ENCODE measurements at places on chromosomes 1 and 21.

- no peak for DNase-seq
Measured at GRCh38 chr21:30831194-30831765, 1.7 kb upstream of the KRTAP7-1 start.

GRCh38 chr1:24437631-24438396 is 22.2 kb downstream of the NIPAL3 start:
- DNase-seq, result no peak

- DNase-seq, result no peak
Measured at GRCh38 chr1:189628857-189629256, 848.8 kb downstream of the BRINP3 start.

GRCh38 chr1:169127305-169127704 is 20.8 kb downstream of the ATP1B1 start:
- DNase-seq, result no peak

GRCh38 chr1:218346391-218347204 is 1.5 kb downstream of the TGFB2 start:
- DNase-seq, result no peak

GRCh38 chr1:99216956-99217355 is 47.3 kb upstream of the PLPPR4 start:
- no peak for DNase-seq

DNA sequence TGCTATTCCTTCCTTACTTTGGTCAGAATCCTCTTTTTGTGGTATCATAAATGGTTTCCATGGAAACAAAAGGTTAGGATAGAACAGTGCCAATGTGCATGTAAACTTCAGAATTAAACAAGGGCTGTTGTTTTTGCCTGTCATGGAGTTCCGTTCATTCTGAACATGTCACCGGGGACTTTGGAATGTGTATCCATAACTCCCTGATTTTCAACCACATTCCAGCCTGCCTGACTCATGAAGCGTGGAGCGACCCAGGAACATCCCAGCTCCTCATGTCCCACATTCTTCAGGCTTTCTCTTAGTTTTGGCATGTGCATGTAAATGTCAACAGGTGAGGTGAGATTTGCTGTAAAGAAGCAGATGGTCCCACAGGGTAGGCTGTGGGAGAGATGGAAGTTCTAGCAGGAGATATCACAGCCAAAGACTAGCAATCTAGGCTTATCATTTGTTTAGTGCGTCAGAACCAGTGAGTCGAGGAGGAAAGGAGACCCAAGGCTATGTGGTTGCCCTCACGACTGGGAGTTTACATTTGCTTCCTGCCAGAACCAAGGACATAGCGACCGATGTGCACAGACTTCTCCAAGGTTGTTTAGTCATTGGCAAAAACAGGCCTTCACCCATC is 23.0 kb upstream of the DNAJC11 start:
- no peak for DNase-seq

- no peak for DNase-seq
Measured at GRCh38 chr1:203196371-203196770, 9.9 kb upstream of the CHI3L1 start.

DNA sequence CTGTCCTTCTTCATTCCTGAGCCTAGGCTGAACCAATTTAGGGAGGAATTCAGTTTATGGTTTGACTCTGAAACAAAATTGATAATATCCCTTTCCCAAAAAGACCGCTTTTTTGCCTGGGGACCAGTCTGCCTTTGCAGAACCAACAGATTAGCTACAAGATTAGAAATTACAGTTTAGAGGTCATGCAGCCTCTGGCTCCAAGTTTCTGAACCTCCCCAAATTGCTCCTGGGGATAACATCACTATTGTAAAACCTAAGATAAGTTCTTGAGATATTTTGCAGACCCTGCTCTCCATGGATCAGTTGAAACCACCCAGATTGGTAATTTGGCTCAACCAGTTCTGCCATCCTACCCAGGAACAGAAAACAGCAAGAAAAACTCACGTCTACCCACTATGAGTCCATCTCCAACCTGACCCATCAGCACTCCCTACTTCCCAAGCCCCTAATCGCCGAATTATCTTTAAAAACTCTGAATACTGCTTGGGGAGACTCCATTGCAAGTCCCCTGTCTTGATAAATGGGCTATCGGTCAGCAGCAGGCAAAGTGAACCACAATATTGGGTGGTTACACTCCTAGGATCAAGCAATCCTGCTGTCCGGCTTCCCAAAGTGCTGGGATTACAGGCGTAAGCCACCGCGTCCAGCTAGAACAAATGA is 605 bp upstream of the RABGGTB start:
- no peak for DNase-seq

DNA sequence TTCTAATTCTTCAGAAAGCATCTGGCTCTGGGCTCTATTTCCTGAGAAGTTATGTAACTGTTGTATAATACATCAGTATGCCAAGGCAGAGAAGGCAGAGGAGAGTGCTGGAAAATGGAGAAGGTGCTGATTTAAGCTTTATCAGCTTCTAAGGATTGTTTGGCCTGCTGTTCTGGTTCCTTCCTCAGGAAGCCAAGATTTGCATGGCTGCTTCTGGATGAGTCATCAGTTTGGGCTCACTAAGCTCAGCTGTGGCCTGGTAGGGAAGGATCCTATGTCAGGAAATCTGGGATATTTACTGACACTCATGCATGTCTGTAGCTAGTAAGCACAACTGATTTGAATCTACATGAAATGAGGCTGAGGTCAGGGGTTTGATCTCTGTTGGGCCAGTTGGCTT is 73.2 kb upstream of the ADGRL4 start:
- DNase-seq, result no peak

DNA sequence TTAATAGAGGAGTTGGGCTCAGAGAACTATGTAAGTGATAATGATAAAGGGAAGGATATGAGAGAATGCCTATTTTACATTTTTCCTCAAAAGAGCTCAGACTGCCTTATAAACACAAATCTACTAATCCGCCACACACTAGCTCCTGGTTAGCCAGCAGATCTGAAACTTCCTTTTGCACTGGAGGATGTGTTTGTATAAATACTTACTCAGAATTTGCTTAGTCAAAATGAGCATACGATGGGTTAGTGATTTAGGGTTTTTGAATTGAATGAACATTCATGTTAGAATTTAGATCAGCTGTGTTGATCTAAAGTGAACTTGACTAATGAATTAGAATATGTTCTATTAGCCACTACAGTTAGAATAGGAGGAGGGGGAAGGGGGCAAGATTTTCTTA is 9.1 kb upstream of the IER5 start:
- DNase-seq, result no peak

GRCh38 chr1:238141353-238141752 is 250.6 kb upstream of the ZP4 start:
- no peak for DNase-seq

GRCh38 chr1:170731566-170732251 is 67.8 kb downstream of the PRRX1 start:
- no peak for DNase-seq

- no peak for DNase-seq
Measured at GRCh38 chr1:220767312-220768125, 19.2 kb upstream of the MTARC1 start.

- DNase-seq, result no peak
Measured at GRCh38 chr1:60153961-60154360, 80.4 kb upstream of the C1orf87 start.

- no peak for DNase-seq
Measured at GRCh38 chr1:229325853-229326487, 16.9 kb downstream of the CCSAP start.

DNA sequence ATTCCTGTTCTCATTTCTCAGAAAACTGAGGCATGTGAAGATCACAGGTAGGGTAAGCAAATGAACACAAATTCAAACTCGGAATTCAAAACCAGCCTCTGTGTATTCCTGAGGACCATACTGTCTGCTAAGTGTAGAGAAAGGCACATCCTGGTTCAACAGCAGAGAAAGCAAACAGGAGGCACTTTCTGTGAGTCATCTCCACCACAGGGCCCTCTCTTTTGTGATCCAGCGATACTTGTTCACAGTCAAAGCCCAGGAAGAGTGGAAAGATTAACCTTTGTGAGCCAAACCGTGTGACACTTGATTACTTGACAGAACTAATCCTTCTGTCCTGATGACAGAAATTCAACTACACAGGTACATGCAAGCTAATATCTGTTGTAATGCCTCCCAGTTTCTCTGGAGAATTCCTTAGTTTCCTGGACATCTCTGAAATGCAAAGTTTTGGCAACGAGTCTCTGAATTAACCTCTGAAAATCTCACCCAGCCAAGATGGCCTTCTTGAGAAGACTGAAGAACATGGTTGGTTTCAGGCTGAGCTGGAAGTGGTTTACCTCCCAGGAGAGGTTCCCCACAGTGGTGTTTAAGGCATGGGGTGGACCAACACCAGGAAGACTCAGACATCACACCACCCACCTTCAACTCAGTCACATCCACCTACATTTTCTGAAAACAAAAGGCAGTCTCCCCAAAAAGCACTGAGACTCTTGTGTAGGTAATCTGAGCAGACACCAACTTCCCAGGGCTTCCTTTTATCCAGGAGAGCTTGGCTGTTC is 98.2 kb upstream of the ERG start:
- DNase-seq, result no peak

DNA sequence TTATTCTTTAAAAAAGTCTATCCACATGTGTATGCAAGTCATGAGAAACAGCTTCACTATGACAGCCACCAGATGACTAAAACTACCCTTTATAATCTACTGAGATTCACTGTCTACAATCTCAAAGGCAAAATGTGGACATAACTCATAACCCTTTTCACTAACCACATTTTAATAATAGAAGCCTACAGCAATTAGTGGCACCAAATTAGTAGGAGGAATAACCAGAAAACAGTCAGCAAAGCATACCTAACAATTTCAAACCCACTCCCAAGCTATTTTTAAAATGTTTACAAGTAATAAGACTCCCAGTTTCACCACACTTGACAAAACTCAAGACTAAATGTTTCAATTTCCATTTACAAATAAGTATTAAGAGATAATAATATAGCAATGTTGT is 442.9 kb downstream of the PTPRC start:
- no peak for DNase-seq

DNA sequence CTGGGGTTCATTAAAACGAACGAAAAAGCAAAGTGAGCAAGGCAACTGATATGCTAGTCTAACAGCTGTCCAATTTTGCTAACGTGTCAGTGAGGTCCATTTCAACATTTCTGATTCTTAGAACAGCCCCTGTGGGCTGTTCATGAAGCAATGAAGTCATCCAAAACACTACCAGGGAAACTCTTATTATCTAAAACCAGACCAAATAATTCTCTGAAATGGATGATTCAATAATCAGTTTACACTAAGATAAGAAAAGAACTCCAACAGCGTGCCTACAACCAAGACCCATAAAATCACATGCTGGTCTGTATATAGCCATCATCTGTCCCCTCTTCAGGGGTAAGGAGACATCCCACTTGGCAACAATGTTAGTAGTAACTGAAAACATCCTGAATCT is 122.7 kb downstream of the TGFBR3 start:
- DNase-seq, result no peak

- no peak for DNase-seq
Measured at GRCh38 chr1:190739926-190740325, 262.3 kb upstream of the BRINP3 start.

- DNase-seq, result no peak
Measured at GRCh38 chr1:12544357-12544756, 73.7 kb downstream of the DHRS3 start.

DNA sequence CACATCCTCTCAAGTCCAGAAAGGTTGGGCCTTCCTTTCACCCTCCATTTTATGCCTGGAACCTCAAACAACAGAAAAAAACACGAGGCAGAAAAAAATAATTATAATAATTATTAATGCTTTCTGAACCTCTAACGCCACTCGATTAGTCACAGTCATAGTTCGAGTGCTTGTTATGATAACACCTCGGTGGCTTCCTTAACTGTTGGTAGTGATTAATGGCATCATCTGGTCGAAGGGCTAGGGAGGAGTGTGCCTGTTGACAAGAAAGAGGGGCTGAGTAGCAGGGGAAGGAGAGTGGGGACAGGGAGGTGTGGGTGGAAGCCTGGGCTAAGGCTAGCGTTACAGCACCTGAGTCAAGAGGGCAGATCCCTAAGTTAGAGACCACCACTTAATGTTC is 21.3 kb upstream of the IL10 start:
- no peak for DNase-seq

DNA sequence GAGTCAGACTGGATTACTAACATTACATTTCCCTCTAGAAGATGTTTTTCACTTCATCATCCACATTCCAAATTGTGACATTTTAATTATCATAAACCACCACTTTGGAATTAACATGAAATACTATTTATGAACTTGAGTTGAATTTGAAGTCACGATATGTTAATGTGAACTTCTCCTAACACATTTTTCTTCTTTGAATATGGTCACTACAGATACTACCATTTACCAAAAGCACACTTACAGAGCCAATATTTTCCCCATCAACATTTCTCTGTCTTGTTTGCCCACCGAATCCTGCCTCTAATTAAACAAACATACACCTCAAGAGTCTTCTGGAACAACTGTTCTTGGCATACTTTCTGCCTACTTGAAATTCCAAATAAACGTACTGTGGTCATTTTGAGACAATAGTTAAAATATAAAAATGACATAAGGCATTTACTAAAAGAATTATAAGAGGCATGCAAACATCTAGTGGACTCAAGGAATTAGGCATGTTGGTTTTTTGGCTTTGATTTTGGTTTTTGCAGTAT is 177.4 kb downstream of the AKT3 start:
- DNase-seq, result no peak

DNA sequence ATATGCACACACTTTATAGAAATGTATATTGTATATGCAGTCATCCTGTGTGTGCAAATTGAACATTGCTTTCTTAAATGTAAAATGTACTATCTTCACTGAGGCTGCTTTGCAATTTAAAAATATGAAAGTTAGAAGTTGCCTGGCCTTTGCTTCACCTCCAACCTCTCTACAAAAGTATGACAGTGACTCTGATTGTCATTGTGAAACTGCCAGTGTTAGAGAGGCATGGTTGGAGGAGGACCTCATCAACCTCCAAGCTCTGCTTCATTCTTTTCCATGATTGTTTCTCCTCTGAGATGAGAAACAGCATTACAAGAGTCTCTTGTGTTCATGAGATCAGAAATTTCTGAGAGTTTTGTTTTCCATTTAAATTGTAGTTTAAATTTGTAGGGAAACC is 185.5 kb downstream of the ZC3H11B start:
- no peak for DNase-seq

DNA sequence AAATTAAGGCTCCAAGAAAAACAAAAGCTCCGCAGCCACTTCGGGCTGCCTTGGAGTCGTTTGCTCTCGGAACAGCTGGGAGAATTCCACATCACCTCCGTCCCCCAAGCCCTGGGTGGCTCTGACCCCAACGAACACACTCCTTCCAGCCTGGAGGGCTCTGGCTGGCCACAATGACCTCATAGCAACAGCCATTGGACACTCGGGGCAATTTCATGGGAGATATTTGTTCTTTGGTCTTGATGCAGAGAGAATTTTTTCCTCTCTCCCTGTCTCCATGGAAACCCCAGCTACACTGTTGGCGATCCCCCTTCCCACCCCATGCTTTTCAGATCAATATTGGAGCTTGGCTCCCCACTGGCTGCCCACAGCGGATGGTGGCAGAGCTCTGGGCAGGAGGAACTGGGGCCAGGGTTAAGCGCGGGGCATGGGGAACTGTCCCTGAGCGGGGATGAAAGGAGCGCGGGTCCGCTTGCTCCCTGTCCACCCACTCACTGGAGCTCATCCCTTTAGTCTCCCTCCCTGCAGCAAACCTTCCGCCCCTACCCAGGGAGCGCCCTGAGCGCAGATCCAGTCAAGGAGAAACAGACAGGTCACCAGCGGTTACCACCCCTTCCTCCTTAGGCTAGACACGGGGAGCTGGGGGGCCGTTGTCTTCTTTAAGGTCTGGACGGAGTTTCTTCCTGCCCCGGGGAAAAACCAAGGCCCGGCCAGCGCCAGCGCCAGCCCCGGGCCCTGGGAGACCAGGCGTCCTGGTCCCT is 1.2 kb downstream of the WNT4 start:
- DNase-seq, result no peak

Measured in aorta (tissue), 5 donors.